ENCODE measurements at places on chromosomes 12 and 14.

- DNase-seq: no peak
These were observed 980.5 kb downstream of the TMEM121 start for GRCh38 chr14:106506881-106507305.

GRCh38 chr12:26935636-26936378, 2.0 kb downstream of the INTS13 start:
- no peak for DNase-seq

GRCh38 chr14:71554323-71554722, 377.9 kb upstream of the RGS6 start:
- no peak for DNase-seq

DNA sequence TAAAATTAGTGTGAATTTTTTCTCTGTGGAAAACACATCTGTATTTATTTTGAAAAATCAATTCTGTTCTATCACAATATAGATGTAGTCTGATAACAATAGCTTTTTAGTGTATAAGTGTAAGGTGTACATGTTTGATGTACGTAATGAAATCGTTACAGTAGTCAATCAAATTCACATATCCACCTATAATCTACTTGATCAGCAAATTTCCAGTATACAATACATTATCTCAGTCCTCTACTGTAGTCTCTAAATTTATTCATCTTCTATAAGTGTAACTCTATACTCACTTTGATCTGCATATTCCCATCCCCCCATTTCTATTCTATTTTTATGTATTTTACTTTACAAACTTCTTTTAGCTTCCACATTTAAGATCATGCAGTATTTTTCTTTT, 13.0 kb downstream of the PLEKHA5 start:
- DNase-seq: no peak

DNA sequence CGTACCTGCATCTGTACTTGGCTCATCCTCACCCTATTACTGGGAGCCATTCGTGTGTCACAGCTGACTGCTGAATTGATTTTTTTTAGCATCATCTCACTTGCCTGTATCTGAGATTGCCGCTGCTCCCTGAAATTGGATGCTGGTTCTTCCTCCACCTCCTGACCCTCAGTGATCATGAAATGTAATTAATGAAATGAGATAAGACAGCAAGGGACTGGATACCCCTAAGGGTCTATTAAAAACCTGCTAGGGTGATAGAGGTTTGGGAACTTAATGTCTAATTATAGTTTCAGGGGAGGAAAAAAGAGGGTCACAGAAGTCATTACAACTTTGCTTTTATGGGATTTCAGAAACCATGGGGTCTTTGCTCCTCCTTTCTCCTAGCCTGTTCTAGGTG, 410.6 kb downstream of the DPF3 start:
- no peak for DNase-seq

- DNase-seq: no peak
These were observed 116.9 kb upstream of the LRIG3 start for GRCh38 chr12:59036973-59037762.

GRCh38 chr14:22814941-22815713, at the start of gene SLC7A7:
TSS of gene SLC7A7 (minus strand) at chr14:22815435. CDS start at chr14:22813398, 2,037 bp downstream.
- DNase-seq: no peak

DNA sequence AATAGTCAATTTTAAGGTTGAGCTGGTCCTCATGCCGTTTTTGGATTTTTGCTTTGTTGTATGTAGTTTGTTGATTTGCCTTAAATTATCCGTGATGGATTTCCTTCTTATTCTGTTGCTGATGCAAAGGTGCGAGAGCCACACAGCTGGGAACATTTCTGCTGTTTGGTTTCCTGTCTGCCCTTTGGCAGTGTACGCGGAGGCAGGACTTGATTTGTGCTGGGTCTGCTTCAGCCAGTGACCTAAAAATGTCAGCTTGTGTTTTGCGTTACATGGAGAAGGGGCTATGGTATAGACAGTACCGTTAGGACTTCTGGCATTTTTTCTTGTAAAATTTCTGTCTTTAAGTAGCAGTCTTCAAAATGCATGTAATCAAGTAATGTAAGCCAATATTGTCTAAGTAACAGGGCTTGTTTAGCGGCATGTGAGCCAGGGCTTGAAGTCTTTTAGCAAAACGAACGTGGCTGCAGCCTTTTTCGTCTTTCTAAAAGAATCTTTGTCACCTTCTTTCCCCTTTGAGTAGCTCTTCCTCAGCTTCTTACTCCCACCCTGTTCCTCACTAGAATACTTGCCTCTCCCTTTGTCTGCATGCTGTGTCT, 18.2 kb upstream of the RD3L start:
- DNase-seq: no peak

DNA sequence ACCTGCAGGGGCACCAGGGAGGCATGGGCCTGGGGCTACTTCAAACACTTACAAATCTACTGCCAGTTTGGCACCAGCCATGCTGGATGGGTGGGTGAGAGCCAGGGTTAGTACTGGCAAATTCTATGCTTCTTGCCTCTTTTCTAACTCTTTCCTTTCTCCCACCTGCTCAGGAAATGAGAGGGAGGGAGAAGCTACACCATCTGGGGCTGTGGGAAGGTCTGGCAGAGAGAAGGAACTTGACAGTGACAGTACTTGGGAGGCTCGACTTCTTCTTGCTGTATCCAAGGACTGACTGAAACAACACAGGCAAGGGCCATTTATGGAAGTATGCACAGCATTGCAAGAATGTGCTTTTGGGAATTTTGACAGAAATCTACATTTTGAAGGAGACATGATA, 149.6 kb upstream of the DYRK2 start:
- no peak for DNase-seq

DNA sequence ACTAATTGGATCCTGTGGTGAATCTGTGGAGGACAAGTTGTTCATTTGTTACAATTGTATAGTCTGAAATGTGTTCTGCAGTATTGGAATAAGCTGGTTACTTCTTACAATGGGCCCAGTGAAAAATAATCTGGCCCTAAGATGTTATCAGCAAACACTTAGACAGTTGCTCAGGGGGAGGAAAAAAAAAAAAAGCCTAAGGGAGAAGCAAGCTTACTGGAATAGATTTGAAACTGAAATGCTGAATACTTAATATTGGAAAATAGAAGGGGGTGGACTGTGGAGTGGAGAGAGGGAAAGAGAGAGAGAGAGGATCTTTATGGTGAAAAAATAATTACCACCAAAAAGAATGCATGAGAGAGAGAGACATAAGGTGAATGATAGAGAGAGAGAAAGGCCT, 4.0 kb downstream of the FOXG1 start:
- no peak for DNase-seq

DNA sequence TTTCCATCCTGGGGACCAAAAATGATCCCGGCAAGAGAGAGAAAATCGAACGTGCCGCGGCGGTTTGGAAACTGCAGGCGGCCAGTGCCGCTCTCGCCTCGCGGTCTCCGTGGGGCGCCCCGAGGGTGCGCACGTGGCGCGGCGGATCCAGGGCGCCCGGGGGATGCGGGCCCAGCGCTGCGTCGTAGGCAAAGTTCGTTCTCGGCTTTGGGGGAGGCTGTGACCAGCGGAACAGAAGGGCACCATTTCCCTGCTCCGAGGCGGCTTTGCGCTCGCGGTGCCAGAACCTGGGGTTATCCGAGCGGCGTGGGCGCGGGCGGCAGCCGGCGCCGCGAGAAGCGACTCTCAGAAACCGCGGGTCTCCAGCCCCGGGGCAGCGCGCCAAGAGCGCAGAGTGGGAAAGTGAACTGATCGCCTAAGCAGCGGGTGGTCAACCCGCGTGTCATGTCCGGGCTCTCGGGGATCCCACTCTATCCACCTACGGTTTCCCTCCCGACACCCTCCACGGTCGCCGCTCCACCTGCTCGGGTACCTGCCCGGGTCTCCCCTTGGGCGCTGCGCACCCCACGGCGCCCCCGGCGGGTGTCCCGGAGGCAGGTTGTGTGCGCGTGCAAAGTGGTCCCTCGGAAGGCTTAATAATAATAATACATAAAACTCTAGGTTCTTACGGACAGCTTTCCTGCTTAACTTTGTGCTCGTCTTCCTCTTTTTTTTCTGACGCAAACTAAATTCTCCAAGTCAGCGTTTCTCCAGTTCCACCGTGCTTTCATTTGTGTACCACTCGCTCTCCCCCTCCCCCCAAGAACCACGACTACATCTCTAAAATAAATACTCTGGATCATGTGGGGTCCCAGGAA, 1.2 kb downstream of the ESRRB start:
- no peak for DNase-seq

GRCh38 chr12:7042842-7043241, 17.7 kb upstream of the C1S start:
- DNase-seq: no peak

GRCh38 chr14:95021588-95021987, 135.7 kb downstream of the DICER1 start:
- DNase-seq: no peak

- DNase-seq: peak; percentile 71
These were observed 15.4 kb downstream of the RASAL1 start for GRCh38 chr12:113119980-113120669.

DNA sequence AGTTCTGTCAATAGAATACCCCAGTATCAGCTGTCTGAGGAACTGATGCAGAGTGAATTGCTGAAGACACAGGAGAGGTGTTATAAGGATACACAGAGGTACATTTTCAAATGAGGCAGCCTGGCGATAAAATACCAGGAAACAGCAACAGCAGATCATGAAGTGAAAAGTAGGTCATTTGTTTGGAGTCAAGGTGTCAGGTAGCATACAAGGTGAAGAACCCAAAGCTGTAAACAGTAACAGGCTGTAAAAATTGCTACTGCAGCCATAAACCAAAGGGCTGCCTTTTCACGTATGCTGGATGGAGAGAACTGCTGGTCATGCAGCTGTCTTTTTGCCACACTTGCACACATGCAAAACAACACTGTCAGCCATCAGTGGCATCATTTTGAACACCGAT, 9.3 kb upstream of the TWF1 start:
- no peak for DNase-seq

- DNase-seq: peak; percentile 74
These were observed 34.8 kb downstream of the TMCC3 start for GRCh38 chr12:94615260-94616181.

DNA sequence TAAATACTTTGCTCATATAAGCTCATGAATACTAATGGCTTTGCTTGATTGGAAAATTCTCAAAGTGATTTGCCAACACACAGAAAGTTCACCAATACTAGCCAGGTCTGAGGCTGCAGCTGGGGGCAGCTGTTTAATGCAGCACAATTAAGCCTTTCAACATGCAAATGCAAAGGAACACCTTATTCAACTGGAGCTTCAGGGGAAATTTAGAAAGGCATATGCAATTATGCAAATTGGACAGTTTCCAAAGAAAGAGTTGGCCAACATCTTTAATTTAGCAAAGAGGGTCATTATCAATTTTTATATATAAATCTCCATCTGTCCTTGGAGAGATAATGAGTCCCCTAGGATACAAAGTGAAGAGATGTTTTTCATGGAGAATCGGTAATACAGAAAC, 40.2 kb upstream of the OTOGL start:
- no peak for DNase-seq

DNA sequence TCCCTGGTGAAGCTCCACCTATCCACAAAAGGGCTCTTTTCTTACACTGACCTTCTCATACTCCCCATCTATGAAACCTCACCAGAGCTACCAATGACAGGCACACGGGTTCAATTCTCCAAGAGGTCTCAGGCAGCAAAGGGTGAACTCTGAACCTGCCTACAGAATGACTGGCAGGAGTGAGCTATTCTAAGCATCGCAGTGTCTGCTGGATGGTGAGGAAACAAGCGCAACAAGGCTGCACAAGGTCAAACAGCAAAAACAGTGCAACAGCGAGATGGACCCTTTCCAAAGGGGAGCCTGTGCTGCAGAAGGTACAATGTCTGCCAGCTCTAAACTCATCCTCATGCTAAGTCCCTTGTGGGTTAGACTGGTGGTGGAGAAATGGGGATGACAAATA, 22.0 kb downstream of the TMCC3 start:
- no peak for DNase-seq

GRCh38 chr14:76050797-76051392, 65.3 kb downstream of the IFT43 start:
- peak; percentile 64 for DNase-seq

DNA sequence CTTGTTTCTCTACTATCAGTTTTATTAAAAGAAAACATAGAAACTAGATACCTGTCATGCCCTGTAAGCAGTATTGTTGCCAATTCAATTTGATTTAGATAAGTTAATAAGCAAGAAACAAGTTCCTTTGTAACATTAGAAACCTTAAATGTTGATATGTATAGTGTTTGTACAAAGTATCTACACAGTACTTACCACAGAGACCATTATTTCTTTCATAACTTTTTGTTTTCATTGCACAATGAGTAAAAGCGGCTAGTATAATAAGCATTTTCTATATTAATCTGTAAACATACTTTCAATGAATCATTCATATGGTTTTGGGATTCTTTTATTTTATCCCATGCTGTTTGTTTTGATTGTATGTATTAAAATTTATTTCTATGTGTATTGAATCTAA, 305.1 kb downstream of the TTC6 start:
- DNase-seq: no peak

- DNase-seq: no peak
These were observed 13.5 kb upstream of the PDZRN4 start for GRCh38 chr12:41174602-41175001.

DNA sequence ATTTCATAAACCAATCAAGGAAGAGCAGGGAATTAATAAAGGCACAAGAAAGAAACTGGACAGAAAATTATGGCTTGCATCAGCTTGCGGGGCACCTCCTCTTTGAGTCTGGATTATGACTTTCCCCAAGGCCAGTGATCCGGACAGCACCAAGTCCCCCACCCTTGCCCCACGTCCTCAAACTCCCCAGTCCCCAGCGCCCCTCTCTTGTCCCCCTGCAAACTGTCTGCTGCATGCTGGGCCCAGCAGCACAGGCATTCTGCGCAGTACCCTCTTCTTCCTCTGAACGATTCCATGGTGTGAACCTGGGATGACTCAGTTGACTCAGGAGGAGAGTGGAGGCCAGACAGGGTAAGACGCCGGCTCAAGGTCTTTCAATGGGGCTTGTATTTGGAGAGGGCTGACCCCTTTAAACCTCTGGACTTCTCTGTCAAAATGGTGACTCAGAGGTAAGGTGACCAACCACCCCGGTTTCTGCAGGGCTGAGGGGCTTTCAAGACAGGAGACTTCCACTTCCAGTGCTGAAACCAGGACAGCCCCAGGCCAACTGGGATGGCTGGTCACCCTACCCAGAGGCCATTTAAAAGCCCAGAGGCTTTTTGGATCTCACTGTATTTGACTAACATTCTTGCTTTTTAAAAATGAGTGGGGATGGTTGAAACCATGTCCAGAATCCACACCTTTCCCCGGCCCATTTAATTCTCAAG, 13.5 kb downstream of the C14orf132 start:
- DNase-seq: no peak

DNA sequence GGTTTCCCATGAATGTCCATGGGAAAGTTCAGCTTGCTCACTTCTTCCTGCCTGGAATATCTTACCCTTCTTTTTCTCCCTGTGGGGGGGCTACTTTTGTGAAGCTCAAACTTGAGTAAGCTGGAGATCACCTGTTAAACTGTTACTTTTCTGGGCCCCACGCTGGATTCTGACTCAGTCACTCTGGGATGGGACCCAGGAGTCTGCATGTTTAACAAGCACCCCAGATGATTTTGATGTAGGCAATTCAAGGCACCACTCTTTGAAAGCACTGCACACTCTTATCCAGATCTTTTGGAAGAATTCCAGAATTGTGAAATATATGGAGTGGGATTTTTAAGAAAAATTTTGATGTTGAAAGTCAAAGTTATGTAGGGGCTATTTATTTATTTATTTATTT, 46.3 kb upstream of the IGF1 start:
- no peak for DNase-seq
